ENCODE measurements at places on chromosomes 7 and 10.

DNA sequence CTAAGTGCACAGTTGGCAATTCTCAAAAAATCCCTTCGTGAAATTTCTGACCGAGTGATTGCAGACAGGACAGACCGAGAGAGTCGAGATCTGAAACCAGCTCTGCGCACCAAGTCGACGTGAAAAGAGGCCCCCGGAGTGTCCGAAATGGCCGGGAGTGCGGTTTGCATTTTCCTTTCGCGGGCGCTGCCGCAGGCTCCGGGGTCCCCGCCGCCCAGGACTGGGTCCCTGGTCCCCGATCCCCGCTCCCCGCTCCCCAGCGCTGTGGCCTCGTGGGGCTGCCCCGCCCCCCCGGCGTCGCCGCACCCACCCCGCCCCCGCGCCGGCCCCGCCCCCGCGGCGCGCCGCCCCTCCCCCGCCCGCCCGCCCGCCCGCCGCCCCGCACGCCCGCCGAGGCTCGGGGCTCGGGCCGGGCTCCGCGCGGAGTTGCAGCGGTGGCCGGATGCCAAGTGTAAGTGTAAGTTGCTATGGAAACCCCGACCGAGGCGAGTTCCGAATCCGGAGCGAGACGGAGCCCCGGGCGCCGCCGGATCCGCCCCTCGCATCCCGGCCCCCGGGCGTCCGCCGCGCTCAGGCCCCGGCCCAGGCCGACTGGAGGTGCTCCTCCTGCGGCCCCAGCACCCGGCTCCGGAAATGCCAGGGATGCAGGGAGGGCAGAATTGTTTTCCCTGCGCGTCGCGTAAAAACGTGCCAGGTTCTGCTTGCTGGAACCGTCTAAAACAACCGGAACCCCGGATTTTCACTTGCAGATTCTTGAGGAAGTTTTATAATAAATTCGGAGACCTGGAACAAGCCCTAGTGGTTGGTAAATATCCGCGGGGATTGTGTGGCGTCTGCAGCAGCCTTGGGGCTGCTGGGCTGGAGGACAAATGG, 4.6 kb downstream of the BMI1 start:
- peak; percentile 52 for DNase-seq

DNA sequence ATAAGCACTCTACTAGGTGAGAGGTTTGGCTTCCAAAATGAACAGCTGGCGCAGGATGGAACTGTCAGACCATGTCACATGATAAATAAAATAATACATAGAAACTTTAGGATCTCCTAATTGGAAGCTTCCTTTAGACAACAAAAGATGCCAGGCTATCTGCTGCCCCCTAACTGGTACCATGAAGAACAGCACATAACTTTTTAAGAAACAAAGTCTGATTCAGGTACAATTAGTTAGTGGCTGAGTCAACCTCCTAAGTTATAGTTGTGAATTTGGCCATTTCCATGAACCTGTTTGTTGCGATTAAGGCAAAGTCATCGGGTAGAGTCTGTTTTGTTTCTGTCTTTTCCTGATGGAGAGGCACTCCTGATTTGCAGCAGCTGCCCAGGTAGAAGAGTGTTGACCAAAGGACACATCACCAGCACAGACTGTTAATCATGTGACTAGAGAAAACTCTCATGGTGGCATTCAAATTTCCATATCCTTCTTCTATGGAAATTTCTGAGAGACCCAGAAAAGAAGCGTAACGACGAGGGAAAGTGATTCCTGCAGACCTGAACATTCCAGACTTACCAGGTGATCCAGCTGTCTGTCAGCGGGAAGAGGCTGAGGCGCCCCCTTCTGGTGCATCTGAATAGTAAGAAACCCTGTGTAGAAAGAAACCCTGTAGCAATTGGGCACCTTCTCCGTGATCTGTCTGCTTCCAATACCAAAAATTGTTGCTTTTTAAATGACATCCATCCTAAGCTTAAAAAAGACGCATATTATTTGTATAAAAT, 8.6 kb upstream of the INHBA start:
- no peak for DNase-seq

GRCh38 chr7:132049462-132050304, 493.3 kb upstream of the PODXL start:
- peak; percentile 25 for DNase-seq

DNA sequence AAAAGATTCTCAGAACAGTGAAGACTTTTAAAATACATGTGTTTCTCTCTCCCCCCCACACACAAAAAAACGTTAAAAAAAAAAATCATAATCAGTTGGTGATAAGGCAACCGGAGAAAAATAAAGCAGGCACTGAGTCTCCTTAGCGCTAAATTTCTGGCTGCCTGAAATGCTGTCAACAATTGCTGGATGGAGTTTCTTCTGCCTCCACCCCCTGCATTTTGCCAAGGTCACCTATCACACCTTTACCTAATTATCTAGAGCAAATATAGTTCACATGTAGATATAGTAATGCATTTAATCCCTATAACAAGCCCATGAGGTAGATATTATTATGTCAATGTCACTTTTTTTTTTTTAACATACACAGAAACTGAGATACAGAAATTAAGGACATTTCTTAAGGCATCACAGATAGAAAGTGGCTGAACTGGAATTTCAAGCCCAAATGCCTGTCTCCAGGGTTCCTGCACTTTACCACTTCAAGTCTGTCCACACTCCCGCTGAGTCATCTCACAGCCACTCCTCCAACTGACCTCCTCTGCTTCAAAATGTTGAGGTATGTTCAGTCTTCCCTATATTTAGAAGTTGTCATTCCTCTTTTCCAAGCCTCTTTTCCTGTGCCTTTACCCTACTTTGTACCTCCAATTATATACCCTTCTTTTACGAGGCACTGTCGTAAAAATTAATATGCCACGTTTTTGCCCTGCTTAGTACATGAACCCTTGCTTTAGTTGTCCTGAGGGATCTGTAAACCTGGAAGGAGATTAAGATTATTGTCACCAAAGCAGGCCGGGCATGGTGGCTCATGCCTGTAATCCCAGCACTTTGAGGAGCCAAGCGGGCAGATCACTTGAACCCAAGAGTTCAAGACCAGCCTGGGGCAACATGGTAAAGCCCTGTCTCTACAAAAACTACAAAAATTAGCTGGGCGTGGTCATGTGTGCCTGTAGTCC, 72.8 kb upstream of the MPP7 start:
- DNase-seq: peak; percentile 60

GRCh38 chr7:6477318-6477660, 29.5 kb upstream of the DAGLB start:
- no peak for DNase-seq
